ENCODE measurements at places on chromosomes 7 and 10.
A peak's percentile ranks its signal among the peaks of the same experiment; 100 is the strongest.

GRCh38 chr7:66556549-66557213 lies 72.0 kb upstream of the KCTD7 start:
- no peak for DNase-seq

GRCh38 chr10:62844280-62845011 lies 28.3 kb upstream of the EGR2 start:
- no peak for DNase-seq

- no peak for DNase-seq
Measured at GRCh38 chr7:87330942-87331341, 14.5 kb upstream of the CROT start.

- peak; percentile 62 for DNase-seq
Measured at GRCh38 chr7:144437370-144438191, 34.1 kb upstream of the NOBOX start.

GRCh38 chr7:19118636-19119371 lies 1.4 kb upstream of the TWIST1 start:
- DNase-seq: no peak

DNA sequence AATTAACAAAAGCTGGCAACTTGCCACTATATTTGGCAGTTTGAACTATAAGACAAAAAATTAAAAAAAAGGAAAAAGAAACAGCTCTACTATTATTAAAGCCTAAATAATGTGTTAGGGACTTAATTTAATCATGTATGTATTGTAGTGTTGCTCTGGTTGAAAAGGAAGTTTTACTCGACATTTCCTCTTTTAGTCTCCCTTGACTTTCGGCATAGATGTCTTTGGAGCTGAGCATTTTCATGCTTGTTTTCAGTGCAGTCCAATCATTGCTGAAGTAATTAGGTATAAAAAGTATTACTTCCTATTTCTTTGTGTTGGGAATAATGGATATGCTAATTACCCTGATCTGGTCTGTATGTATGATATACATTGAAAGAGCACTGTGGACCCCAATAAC lies 216.8 kb upstream of the KLF6 start:
- peak; percentile 45 for DNase-seq

DNA sequence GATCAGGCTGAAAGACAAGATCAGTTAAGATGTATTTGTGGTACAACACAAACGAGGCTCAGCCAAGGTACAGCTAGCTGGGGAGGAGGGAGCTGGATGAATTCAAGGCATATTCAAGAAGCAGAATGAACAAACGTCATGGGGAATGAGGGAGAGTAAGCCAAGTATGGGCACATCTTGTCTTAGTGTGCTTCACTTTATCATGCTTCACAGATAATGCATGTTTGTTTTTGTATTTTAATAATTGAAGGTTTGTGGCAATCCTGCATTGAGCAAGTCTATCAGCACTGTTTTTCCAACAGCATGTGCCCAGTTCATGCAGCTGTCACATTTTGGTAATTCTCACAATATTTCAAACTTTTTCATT lies 135.4 kb downstream of the HIBADH start:
- DNase-seq: no peak

GRCh38 chr7:42980084-42980483 lies 47.9 kb downstream of the MRPL32 start:
- DNase-seq: no peak

GRCh38 chr10:76119515-76119914 lies 688.1 kb downstream of the LRMDA start:
- DNase-seq: peak; percentile 2

DNA sequence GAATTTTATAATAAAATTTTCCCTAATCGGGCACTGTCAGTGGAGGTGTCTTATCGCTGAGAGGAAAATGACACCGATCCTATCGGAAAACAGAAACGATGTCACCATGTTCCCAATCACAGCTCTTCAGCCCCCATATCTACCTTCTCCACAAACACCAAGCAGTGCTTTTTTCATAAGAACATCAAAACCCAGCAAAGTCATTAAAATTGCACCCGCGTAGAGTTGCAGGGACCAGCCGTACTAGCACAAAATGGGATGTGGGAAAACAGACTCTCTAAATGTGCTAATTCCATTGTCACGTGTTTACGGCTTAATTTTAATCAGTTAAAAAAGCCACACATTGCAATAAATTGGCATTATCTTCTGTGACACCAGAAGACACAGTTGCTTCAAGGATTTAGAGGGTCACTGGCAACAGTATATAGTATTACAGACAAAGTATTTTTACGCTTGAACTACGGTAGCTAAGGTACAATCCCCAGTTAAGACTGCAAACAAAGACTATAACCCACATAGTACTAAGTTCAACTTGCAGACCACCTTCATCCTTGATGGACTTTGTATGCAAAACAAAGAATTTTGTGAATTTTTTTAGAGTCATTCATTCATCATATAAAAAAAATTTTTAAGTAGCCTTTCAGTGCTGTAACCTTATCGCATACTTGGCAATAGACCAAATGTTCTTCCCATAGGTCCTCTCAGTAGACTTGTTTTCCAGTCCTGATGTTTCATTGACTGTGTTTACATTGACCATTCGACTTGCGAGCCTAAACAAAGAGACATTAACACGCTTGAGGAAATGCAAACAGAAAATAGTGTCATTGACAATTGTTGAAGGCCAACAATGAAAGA lies 116.0 kb downstream of the VTI1A start:
- DNase-seq: no peak

DNA sequence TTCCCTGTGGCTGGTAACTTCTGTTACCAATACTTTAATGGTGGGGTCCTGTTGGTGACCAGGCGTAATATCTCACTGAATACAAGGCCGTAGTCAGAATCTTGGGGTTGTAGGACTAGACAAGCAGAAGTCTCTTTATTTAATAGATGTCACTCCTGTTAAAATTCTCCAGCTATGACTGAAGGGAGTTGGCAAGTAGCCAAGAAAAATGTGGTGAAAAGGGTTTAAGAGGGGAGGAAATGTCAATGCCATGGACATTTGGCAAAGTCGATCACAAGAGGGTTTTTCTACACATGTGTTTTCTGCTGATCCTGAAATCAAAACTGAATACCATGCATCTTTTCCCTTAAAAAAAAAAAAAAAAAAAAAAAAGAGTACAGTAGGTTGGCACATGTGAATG lies 533.5 kb downstream of the AUTS2 start:
- DNase-seq: no peak

- DNase-seq: no peak
Measured at GRCh38 chr7:154676422-154677073, 326.4 kb downstream of the PAXIP1 start.

Data from suppressor macrophage treated with lipopolysaccharide for 4 hours (primary cell).